ENCODE measurements at places on chromosomes 16 and 17.

DNA sequence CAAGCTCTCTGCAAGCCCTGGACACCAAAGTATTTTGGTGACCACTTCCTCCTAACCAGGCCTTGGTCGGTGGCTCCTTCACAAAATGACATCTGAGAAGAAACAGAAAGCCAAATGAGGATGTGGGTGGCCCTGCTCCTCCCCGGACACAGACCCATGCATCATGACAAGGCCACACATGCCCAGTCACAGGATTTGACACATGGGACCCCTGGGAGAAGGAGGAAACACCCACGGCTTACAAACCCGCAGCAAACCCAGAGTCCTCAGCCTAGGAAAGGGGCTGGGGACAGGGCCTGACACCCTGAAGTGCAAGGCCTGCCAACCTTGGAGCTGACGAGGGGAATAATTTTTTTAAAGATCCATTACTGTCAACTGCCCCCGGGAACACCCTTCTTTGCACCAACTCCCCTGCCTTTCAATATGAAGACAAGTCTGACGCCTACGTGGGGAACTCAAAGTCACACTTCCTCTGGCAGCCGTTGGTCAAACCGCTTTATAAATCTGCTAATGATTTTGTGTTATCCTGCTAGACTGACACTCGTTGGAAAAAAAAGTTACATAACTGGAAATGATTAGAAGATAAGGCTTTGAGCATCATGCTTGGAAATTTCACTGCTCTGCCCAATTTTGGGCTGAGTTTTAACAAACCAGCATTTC lies 41.3 kb downstream of the GAS7 start:
- no peak for DNase-seq
- no peak overlapping the region for H3K4me3 ChIP-seq
- no peaks in the 10 kb centered on the region for H3K36me3 ChIP-seq
- peak overlapping the region; percentile 56 for H3K27ac ChIP-seq
- H3K4me1 ChIP-seq = no peaks in the 10 kb centered on the region
- H3K27me3 ChIP-seq = no peaks in the 10 kb centered on the region

GRCh38 chr16:47197536-47198179 lies 53.9 kb upstream of the NETO2 start:
- no peaks in the 10 kb centered on the region for H3K36me3 ChIP-seq
- DNase-seq = no peak
- no peak overlapping the region for H3K4me3 ChIP-seq
- no peak overlapping the region for H3K27ac ChIP-seq
- H3K27me3 ChIP-seq = no peaks in the 10 kb centered on the region

GRCh38 chr17:50627036-50627781 lies 7.5 kb upstream of the ABCC3 start:
- H3K27me3 ChIP-seq = no peaks in the 10 kb centered on the region
- DNase-seq = no peak
- H3K4me1 ChIP-seq = no peaks in the 10 kb centered on the region
- no peaks in the 10 kb centered on the region for H3K36me3 ChIP-seq
- no peak overlapping the region for H3K4me3 ChIP-seq

DNA sequence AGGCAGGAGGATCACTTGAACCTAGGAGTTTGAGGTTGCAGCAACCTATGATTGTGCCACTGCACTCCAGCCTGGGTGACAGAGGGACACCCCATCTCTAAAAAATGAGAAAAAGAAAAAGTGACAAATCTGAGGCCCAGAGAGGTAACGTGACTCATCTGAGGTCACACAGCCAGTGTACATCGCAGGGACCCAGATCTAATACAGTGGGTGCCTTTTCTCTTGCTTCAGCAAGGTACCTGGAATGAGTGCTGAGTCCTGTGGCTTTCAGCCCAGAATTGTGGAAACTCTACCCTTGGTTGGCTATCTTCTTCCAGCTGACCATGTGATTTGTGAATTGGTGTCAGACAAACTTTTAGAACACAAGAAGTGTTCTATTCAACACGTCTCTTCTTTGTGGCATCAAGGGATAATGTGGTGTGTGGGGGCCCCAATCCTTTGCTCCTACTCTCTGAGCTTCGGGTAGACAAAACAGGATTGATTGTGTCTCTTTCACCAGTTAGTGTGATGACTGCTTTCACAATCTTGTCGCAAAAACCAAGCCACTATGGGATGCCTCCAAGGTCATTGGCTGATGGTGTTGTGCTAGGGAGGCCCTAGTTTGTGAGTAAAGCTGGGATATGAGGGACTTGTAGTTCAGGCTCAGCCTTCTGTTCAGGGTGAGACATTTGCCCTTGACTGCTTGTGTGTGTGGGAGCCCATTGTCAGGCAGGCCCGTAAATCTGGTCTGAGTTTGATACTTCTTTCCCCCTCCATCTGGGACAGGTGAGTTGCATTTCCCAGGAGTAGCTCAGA lies 71.0 kb downstream of the MSI2 start:
- no peak overlapping the region for H3K4me3 ChIP-seq
- no peak overlapping the region for H3K27ac ChIP-seq
- H3K27me3 ChIP-seq = no peaks in the 10 kb centered on the region
- DNase-seq = no peak

- no peak overlapping the region for H3K4me3 ChIP-seq
- H3K27ac ChIP-seq = no peak overlapping the region
- no peak for DNase-seq
- no peaks in the 10 kb centered on the region for H3K36me3 ChIP-seq
- peaks cover 3% of the 10 kb centered on the region for H3K4me1 ChIP-seq
- H3K27me3 ChIP-seq = no peaks in the 10 kb centered on the region
Measured at GRCh38 chr17:76673729-76674128, 30.2 kb upstream of the ST6GALNAC1 start.

DNA sequence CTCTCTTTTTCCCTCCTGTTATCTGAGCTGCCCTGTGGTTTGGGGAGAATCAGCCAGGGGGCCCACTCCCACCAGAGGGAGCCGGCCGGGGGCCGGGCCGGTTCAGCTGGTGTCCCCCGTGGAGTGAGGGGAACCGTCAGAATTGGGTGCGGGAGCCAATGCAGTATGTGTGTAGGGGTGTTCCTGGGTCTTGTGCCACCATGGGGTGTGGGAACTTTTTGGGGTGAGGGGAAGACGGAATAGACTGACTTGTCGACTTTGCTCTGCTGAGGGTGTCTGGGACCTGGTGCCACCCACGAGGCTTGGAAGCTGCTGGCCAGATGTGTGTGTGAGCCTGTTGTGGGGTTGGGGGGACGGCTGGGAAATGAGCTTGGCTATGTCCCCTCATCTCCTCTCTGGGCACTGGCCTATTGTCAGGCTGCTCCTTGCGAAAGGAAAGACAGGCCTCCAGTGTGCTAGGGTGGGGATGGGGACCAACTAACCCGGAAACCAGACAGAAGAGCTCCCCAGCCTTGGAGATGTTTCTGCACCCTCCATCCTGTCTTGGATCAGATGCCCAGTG lies 9.9 kb downstream of the RARA start:
- no peak for DNase-seq
- peak overlapping the region; percentile 94 for H3K27ac ChIP-seq
- no peaks in the 10 kb centered on the region for H3K27me3 ChIP-seq

GRCh38 chr16:15650698-15651171 lies 690 bp downstream of the NDE1 start:
- peaks cover 3% of the 10 kb centered on the region for H3K4me1 ChIP-seq
- H3K27me3 ChIP-seq = no peaks in the 10 kb centered on the region
- H3K4me3 ChIP-seq = peak overlapping the region; percentile 80
- no peaks in the 10 kb centered on the region for H3K36me3 ChIP-seq
- DNase-seq = no peak

DNA sequence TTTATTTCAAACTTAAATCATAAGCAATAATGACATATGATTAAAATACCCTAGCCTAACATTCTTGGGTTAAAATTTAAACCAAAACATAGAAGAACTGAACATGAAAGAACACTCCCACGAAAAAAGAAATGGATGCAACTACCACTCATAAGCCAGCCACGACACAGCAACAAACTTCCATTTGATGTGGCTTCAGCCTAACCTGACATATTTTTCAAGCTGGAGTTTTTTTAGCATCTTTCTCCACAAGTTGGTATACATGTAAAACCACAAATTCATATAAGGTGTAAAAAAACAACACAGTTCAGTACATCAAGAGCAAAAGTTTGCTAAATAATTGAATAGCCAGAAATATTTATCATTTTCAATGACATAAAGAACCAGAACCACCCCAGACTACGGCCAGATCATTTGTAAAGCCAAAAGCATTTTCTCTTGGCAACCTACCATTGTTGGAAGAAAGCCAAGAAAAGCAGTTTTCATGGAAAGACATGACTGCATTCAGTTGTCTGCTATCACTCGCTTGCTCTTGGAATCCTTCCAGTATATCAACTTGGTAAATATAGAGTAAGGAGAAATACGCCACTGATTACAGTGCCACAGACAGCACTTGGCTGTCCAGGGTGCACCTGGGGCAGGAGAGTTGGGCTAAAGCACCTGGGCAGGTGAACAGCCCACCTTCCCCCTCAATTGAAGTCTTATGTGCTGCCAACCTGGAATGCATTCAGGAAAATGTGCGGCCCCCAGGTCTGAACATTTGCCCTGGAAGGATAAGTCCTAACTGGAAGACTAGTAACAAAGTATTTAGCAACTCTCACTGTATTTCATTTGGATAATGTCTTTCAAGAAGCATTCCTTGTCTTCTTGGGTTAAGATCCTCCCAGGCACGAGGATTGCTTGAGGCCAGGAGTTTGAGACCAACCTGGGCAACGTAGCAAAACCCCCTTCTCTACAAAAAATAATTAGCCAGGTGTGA lies 60.5 kb downstream of the CREBBP start:
- no peaks in the 10 kb centered on the region for H3K27me3 ChIP-seq
- no peak overlapping the region for H3K4me3 ChIP-seq
- DNase-seq = no peak
- H3K4me1 ChIP-seq = peaks cover 15% of the 10 kb centered on the region
- H3K27ac ChIP-seq = peak overlapping the region; percentile 21

GRCh38 chr17:31369266-31369665 lies 22.2 kb upstream of the RAB11FIP4 start:
- no peak overlapping the region for H3K27ac ChIP-seq
- H3K36me3 ChIP-seq = no peaks in the 10 kb centered on the region
- no peak for DNase-seq
- H3K4me3 ChIP-seq = no peak overlapping the region

DNA sequence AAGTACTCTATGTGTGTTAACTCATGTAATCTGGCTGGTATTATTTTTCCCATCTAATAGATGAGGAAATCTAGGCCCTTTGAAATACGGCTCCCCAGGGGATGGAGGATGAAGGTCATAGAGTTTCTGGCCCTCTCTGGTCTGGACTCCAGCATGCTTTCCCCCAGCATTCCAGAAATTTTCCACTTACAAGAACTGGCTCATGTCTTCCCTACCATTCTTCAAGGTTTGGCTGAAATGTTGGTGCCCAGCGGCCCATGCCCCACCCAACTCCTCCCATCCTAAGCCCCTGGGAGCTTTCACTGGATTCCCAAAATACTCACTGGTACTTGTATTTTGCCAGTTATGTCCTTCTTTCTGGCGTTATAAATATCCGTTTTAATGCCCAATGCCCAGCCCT lies 237.5 kb upstream of the NLRP1 start:
- H3K4me3 ChIP-seq = no peak overlapping the region
- DNase-seq = no peak
- H3K36me3 ChIP-seq = no peaks in the 10 kb centered on the region
- no peak overlapping the region for H3K27ac ChIP-seq
- H3K27me3 ChIP-seq = no peaks in the 10 kb centered on the region
- H3K4me1 ChIP-seq = no peaks in the 10 kb centered on the region

DNA sequence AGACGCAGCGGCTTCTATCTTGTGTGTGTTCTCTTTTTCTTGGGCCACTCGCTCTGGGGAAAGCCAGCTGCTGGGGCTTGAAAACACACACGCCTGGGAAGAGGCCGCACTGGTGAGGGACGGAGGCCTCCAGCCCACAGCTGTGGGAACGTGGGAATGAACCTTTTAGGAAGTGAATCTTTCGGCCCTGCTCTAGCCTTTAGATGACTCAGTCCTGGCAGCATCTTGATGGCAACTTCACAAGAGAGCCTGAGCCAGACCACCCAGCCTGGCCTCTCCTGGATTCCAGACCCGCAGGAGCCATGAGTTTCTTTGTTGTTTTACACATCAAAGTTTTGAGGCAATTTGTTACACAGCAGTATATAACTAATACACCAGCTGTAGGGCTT lies 2.2 kb upstream of the PDPK1 start:
- no peaks in the 10 kb centered on the region for H3K36me3 ChIP-seq
- H3K4me3 ChIP-seq = no peak overlapping the region
- H3K4me1 ChIP-seq = no peaks in the 10 kb centered on the region
- peak overlapping the region; percentile 8 for H3K27ac ChIP-seq
- DNase-seq = no peak

- H3K27ac ChIP-seq = no peak within 1 kb of the TSS
- no peaks in the 10 kb centered on the region for H3K4me1 ChIP-seq
- H3K27me3 ChIP-seq = no peaks in the 10 kb centered on the region
- no peak within 1 kb of the TSS for H3K4me3 ChIP-seq
- no peak for DNase-seq
- no peaks in the 10 kb centered on the region for H3K36me3 ChIP-seq
Measured at GRCh38 chr17:44267818-44268490, at the start of gene SLC4A1. TSS of gene SLC4A1 (minus strand) at chr17:44268135. CDS start at chr17:44262866, 5,269 bp downstream.

DNA sequence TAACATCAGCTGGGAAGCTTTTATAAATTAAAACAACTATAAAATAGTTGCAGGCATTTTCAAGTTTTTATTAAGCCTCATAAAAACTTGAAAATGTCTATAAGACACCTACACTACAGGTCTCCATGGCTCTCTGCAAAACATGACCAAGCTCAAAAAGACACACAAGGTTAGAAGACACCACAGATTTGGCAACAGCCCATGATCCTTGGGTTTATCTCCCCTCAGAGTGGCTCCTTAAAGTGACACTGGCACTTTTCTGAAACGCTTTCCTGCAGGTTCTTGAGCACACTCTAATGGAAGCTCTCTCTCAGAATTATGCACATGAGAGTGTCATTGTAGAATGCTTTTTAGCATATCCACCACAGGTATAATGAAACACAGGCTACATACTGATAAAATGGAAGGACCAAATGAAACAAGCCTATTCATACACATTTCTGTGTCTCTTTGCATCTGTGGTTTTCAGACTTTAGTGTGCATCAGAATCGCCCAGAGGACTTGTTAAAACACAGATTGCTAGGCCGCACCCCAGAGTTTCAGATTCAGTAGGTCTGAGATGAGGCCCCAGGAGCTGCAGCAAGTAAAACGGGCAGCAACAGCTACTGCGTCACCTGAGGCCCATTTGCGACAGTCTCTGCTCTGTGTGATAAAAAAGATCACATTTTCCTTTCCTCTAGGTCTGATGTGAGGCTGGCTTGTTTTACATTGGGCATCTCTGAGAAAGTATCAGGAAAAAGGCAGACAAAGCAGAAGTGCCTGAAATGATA lies 75.0 kb upstream of the WSB1 start:
- H3K36me3 ChIP-seq = no peaks in the 10 kb centered on the region
- no peak overlapping the region for H3K27ac ChIP-seq
- no peak for DNase-seq
- no peak overlapping the region for H3K4me3 ChIP-seq
- H3K4me1 ChIP-seq = no peaks in the 10 kb centered on the region
- H3K27me3 ChIP-seq = no peaks in the 10 kb centered on the region

- H3K4me1 ChIP-seq = no peaks in the 10 kb centered on the region
- no peak overlapping the region for H3K4me3 ChIP-seq
- H3K27me3 ChIP-seq = no peaks in the 10 kb centered on the region
- H3K36me3 ChIP-seq = no peaks in the 10 kb centered on the region
- peak; percentile 35 for DNase-seq
- H3K27ac ChIP-seq = no peak overlapping the region
Measured at GRCh38 chr17:72699545-72699944, 392.9 kb downstream of the SLC39A11 start.

GRCh38 chr16:359067-359763 lies 6.7 kb upstream of the AXIN1 start:
- no peak overlapping the region for H3K4me3 ChIP-seq
- H3K27ac ChIP-seq = no peak overlapping the region
- no peaks in the 10 kb centered on the region for H3K27me3 ChIP-seq
- H3K4me1 ChIP-seq = no peaks in the 10 kb centered on the region

- H3K4me3 ChIP-seq = no peak overlapping the region
- H3K4me1 ChIP-seq = no peaks in the 10 kb centered on the region
- no peak overlapping the region for H3K27ac ChIP-seq
- H3K36me3 ChIP-seq = no peaks in the 10 kb centered on the region
Measured at GRCh38 chr16:27377666-27378485, 24.1 kb upstream of the IL21R start.

Data from breast epithelium (tissue), 4 donors.